ENCODE measurements at places on chromosomes 11 and 22. TPM values are rescaled to one million over a fixed set of nuclear protein-coding genes. Genes with fewer than 3 reads are reported as not detected.

- DNase-seq, result no peak
Measured at GRCh38 chr11:6734616-6735015, 37.2 kb downstream of the OR2AG2 start.

DNA sequence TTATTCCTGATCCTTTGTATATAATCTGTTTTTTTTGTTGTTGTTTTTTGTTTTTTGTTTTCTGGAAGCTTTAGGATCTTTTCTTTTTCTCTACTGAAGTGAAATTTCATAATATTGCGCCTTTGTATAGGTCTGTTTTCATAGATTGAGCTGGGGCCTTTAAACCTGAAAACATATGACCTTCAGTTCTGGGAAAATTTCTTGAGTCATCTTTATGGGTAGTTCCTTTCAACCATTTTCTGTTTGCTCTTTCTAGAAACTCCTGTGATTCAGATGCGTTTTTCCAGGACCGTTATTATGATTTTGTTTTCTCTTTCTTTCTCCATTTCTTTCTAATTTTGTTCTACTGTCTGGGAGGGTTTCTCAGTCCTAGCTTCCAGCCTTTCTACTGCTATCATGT lies 43.7 kb downstream of the BSX start:
- DNase-seq, result no peak

DNA sequence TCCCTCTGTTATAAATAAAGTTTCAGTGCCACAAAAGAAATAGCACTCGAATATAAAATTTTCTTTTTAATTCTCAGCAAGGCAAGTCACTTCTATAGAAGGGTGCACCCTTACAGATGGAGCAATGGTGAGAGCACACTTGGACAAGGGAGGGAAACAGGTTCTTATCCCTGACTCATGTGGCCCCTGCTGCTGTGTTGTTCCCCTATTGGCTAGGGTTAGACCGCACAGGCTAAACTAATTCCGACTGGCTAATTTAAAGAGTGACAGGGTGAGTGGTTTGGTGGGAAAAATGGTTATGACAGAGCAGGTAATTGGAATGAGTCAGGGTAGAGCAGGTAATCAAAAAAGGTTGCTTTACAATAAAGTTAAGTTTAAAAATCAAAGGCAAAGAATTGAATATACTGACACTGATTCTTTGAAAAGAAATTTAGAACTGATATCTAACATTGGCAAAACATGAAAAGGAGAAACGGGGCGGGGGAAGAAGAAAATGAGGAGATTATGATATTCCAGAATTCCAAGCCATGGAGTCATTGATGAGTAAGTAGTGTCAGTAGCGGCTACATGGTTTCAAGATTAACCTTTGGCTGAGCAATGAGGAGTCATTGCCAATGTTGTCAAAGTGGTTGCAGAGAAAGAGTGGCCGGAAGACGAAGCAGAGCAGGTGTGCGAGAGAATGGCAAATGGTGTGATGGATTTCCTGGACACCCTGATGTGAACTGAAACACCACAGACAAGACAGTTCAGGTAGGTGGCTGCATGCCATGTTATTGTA lies 48.4 kb upstream of the MRGPRX1 start:
- DNase-seq, result peak; percentile 69

GRCh38 chr11:48043111-48043990 lies 63.0 kb downstream of the PTPRJ start:
- no peak for DNase-seq

Gene ELMOD1
- 0.91 TPM for polyA plus RNA-seq

Gene ESAM
- polyA plus RNA-seq, result 0.10 TPM

Gene CLMP
- polyA plus RNA-seq, result 151 TPM

DNA sequence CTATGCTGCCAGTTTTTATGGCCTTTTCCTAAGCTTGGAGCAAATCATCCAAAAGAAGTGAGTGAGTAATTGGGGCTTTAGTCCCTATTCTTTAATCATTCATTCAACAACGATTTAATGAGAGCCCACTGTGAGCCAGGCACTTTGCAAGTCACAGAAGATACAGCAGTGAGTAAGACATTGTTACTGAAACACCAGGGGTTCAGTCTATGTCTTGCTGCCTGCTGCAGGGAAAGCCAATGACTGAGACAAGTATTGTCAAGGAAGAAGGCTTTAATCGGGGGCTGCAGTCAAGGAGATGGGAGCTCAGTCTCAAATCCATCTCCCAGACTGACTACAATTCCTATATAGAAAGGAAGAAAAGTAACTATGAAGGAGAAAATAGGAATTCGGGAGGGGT lies 228.3 kb downstream of the FAM181B start:
- no peak for DNase-seq

Gene DRAP1
- 130 TPM for polyA plus RNA-seq

DNA sequence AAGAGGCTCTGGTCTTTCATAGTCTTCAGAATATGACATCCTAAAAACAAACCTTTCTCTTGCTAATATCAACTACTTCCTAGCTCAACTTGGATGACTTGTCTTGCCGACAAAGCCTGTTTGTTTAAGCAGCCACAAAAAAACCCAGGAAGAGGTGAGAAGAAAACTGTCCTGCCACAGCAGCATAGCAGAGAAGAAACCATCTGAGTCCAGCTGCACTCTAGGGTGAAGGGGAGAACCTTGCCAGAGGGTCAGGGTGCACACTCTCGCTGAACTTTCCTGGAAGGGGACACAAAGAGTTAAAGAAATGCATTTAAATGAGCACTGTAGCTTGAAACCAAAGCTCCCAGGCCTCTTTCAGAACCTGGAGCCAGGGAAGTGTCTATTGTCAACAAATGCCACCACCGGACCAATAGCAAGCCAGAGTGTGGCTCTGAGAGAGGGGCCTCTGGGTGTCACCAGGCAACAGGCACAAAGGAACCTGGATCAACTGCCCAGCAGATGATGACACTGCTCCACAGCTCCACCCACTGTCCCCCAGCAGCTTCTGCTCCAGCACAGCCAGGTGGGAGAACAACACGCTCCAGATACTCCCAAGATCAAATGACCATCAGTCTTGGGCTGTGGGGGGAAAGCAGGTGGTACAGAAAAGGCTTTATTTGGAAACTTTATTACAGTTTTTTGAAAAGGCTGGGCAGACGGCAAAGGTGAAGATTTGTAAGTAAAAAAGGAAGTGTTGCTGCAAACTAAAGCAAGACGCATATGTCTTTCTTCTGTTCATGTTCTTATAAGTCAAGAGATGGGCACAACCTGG lies 105.7 kb downstream of the RASSF10 start:
- DNase-seq, result no peak

Gene RRP7A
- 18.9 TPM for polyA plus RNA-seq

Gene PAK1
- 67.6 TPM for polyA plus RNA-seq

Gene LRP5
- polyA plus RNA-seq, result 3.8 TPM

Gene SCUBE1
- polyA plus RNA-seq, result not detected

DNA sequence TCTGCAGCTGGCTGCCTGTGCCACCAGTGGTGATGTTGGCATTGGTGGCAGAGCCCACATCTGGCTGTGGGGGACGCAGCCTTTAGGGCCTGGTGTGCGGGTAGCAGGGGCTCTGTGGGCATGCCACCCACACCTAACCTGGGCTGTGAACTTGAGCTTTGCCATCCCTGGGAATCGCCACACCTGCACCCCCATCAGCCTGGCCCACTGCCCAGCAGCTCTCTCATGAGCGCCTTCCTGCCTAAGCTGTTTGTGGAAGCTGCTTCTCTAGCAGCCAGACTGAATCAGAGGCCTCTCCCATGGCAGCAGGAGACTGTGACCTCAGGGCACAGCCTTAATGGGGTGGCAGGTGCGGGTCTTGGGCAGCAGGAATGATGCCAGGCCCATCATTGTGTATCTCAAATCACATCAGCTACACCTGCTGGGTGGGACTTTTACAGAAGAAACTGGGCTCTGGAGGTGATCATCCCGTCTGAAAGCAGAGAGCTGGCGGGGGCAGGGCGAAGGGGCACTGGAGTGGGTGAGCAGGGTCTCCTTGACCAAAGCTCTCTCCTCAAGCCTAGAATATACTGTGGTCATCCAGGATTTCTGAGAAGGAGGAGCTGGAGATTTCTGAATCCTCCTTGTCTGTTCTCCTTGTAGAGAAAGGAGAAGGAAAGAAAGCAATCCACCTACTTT lies 17.8 kb upstream of the CARS1 start:
- DNase-seq, result no peak

DNA sequence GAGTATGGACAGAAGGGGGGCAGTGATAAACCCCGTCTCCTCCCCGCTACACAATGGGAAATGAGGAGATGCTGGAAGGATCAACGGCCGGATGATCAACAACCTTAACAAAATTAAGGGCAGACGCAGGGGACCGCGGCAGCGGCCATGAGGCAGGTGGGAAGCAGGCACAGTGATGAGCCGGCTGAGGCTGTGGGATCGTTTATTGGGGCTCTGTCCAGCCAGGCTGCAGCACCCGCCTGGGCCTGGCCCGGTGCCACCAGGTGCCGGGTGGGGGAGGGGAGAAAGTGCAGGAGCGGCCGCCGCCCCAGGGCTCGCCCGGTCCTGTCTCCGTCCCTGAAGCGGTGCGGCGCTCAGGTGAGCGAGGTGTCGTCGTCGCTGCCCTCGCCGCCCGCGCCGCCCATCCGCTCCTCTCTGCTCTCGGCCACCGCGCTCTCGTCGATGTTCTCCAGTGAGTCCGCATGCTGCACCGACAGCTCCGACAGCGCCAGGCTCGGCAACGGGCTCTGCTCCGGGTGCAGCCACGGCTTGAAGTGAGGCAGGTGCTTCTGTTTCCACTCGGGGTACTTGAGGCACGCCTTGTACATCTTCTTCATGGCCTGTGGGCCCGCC lies 2.4 kb upstream of the ARAP1 start:
- no peak for DNase-seq

DNA sequence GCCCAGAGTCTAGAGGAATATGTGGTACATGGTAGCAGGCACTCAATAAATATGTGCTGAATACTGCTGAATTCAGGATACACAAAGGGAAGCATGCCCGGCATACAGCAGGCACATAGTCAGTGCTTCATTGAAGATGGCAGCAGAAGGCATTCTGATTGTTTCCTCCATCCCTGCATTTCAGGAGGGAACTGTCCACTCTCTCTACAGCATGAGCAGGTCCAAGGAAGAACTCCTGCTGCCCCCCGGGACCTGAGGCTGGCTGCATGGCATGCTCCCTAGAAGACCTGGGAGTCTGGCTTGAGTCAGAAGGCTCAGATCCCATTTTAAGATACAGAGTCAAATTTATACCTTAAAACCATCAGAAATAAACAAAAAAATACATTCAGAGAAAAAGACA lies 319.3 kb upstream of the NARS2 start:
- DNase-seq, result no peak

Gene FOLR2
- not detected for polyA plus RNA-seq

DNA sequence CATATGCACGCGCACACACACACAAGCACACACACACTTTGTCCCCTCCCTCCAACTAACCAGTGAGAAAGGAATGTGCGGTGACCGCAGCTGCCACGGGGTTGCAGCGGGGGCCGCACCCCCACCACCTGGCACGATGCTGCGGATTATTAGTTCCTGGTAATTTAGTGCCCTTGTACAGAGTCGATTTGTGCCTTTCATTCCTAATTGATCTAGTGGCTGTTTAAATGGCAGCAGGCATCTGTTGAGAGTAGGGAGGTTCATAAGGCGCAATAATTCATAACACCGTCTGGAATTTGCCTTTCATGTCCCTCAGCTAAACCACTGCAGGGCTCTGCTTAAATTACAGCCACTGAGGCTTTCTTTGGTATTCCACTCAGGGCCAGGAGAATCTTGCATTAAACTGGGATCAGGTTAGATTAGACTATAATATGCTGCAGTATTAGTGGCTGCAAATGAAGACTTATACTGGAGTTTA lies 113.7 kb downstream of the FEZ1 start:
- DNase-seq, result no peak

DNA sequence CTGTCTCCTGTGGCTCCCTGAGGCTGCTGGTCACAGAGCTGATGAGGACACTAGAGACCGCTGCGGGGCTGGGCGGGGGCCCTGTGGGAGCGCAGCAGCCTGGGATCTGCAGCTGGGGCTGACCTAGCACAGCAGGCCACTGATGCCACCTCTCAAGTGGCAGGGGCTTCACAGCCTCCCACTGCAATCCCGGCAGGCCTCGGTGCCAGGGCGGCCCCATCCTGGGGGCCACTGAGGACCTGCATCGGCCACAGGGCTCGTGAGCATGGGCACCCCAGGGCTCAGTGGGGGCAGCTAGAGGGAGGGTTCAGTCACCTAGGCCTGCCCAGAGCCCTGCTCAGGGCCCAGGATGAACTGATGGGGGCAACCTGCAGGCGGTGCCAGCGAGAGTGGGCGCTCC lies 14.6 kb upstream of the CCDC188 start:
- no peak for DNase-seq

DNA sequence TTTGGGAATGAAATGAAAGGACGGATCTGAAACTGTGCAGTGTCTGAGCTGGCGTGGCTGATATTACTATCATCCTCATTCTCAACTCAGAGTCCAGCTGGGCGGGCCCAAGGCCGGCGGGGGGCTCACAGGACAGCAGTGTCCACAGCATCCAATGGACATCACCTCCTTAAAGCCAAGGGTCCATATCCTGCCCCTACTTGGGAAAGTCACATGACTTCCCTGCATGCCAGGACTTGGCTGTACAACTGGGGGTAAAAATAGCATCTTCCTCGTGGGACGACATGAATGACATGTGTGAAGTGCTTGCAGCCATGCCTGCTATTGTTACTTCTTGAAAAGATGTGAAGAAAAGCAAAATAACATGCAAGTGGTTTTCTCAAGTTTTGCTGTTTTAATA lies 82.3 kb downstream of the TRMU start:
- no peak for DNase-seq

DNA sequence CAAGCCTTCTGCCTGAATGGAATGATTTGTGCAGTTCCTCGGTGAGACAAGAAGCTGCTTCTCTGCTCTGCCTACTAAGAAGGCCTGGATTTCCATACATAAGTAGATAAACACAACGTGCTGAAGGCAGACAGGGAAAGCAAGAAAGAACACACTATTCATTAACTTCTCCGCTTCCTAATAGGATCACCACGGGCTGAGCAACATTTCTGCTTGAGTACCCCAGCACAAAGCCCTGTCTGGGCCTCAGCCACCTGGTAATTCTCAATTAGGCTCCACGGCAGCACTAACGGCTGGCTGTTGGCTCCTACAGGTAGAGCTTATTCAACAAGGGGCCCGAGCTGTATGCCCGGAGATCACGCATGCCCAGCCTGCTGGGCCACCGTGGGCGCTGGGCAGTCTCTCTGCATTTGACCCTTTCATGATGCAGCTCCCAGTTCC lies 1156.6 kb downstream of the TBC1D22A start:
- no peak for DNase-seq

Gene WBP2NL
- 0.10 TPM for polyA plus RNA-seq

Gene SLC5A4
- polyA plus RNA-seq, result 0.02 TPM

- DNase-seq, result no peak
Measured at GRCh38 chr11:111305162-111305802, 6.9 kb downstream of the POU2AF3 start.
